A549 treated with Mapracorat at 1 μM for 4 hours (cell line): ENCODE measurements at places on chromosomes 5 and 9. TPM values are rescaled to one million over a fixed set of nuclear protein-coding genes. Genes with fewer than 3 reads are reported as not detected.

GRM6 gene
- total RNA-seq: not detected in 5 replicates

MEGF10 gene
- not detected in 5 replicates for total RNA-seq

PCDHA2 gene
- 0.10 TPM in 1 of 5 replicates, not detected in the others for total RNA-seq

TSSK1B gene
- total RNA-seq: not detected in 5 replicates

ARID3C gene
- total RNA-seq: 0.09 to 0.39 TPM (median 0.17 TPM) in 5 replicates

ALDH7A1 gene
- 67.2 to 79.7 TPM (median 75.2 TPM) in 5 replicates for total RNA-seq

MYMK gene
- not detected in 5 replicates for total RNA-seq

GFI1B gene
- 0.09 to 0.17 TPM (median 0.16 TPM) in 3 of 5 replicates, not detected in the others for total RNA-seq

PCDHA12 gene
- total RNA-seq: 2.8 to 3.2 TPM (median 3.0 TPM) in 5 replicates

SPINK4 gene
- total RNA-seq: not detected in 5 replicates

IFNA16 gene
- not detected in 5 replicates for total RNA-seq

NXNL2 gene
- 0.66 to 1.0 TPM (median 0.87 TPM) in 5 replicates for total RNA-seq

CORO2A gene
- total RNA-seq: 1.0 to 1.6 TPM (median 1.3 TPM) in 5 replicates

IRX1 gene
- not detected in 5 replicates for total RNA-seq

KIF3A gene
- 6.3 to 11.4 TPM (median 8.6 TPM) in 5 replicates for total RNA-seq

SPEF2 gene
- total RNA-seq: 1.7 to 3.4 TPM (median 2.3 TPM) in 5 replicates

CSF1R gene
- total RNA-seq: 0.10 to 0.20 TPM (median 0.18 TPM) in 5 replicates

PDE6A gene
- total RNA-seq: 0.20 to 0.43 TPM (median 0.25 TPM) in 5 replicates

FAT2 gene
- total RNA-seq: 0.04 TPM in 1 of 5 replicates, not detected in the others
